Kidney epithelial cell (primary cell): ENCODE measurements at places on chromosomes 7 and 10.

DNA sequence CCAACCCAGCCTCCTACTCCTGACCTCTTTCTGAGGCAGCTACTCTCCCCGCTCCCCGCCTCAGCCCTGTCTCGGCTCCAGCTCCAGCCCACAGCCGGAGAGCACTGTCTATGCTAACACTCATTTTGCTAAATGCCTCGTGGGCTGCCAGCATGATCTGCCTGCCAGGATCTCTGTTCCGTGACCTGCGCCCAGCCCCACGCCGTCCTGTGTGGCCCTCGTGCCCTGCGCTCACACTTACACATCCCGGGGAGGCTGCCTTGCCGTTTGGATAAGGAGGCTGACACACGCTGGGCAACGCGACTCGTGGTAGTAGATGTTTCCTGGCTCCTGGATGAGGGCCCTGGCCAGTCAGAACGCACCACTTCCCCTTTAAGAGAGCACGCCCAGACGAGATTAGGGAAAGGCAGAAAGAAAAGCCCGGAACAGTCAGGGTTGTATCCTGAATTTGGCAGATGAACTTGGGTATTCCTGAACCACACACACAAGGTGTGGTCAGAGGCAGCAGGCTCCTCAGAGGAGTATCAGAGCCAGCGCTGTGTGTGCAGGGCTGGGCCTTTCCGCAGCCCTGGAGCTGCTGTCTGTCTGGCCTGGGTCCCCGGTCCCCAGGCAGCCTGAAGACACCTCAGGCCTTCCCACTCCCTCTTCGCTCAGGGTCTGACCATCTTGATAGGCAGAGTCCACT, 97.7 kb upstream of the EFCAB10 start:
- no peak for DNase-seq

DNA sequence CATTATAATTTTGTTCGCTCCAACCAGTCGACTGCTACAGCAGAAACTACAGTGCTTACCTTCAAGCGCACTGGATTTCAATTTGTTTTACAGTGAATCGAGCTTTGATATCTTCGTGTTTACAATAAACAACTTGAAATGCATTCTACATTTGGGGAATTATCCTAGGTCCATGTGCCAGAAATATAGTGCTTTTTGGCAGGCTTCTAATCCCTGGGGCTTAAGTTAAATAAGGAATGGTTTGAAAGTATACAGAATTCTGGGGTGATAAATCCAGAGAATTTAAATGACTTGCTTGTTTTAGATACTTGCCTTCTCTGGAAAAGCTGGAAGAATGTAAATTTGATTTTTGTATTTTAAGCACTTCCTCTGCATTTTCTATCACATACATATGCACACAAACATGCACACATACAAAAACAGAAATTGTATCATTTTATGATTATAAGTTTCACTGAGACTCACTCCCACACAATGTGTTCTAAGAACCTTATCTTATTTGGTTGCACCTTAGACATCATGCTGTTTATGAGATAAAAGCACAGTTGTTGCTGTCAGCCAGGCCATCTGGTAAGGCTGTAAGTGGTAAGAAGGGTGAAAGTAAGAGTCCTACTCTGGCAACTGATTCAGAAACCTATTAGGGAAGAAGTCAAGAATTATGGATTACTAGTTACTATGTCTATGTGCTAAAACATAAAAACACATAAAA, 347.2 kb upstream of the KCND2 start:
- DNase-seq: no peak

- DNase-seq: no peak
Measured at GRCh38 chr10:132364594-132364970, 32.4 kb upstream of the PWWP2B start.

DNA sequence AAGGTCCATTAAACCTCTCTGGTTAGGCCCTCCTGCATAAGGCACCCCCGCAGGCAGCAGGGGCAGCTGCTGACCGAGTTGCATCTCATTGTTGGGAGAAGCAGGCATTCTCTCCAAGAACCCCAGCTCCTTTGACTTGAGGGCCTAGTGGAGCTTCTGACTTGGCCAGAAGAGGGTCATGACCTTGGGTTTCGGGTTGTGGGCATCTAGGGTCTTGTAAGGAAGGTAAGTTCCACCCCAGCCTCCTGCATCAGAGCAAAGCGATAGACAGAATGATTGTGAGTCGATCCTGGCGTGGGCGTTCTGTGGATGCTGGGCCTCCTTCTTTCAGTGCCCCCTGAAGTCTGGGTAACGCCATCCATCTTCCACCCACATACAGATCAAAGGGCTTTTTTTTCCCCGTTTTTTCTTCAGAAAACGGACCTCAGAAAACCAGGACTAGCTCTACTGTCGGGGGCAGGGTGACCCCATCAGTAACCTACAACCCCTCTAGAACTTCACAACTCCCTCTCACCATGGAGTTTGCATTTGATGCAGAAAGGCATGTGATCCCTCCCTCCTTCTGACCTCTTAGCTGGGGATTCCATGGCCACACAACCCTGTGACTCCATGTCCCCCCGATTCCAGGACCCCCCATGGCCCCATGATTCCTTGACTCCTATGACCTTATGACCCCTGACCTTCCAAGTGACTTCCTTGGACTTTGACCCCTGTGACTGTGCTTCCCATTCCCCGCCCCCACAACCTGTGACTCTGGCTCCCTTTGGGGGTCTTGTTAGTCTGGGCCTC, 3.0 kb downstream of the SEMA4G start:
- DNase-seq: no peak
